NCI-H1417 (cell line): ENCODE measurements at places on chromosomes 7 and 10.

DNA sequence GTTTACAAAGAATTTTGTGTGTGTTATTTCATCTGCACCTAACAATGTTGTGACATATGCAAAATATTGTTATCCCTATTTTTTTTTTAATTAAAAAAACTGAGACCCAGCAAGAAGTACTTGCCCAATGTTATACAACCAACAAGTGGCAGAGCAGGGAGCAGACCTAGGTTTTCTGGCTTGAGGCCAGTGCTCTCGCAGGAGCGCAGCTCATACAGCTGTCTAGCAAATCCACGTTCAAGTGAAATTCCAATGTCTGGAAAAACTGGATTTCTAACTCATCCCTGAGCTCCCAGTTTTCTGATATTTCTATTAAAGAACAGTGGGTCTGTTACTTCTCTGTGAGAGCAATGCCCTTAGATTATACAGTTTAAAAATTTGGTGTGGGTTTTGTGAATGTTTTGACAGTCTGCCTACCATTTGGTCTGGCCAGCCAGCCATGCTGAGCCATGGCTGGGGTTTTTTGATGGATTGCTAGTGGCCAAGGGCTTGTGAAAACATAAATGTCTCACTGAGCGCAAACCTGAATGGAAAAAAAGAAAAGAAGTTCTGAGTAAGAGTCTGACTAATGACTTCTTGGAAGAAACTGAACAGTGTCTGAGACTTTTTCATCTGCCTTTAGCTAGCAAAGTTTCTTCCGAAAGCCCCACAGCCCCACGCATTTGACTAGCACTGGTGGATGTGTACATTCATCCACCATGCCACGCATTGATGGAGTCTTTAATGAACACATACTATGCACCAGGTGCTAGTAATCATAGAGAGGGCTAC is 15.4 kb upstream of the PRF1 start:
- no peak for DNase-seq

DNA sequence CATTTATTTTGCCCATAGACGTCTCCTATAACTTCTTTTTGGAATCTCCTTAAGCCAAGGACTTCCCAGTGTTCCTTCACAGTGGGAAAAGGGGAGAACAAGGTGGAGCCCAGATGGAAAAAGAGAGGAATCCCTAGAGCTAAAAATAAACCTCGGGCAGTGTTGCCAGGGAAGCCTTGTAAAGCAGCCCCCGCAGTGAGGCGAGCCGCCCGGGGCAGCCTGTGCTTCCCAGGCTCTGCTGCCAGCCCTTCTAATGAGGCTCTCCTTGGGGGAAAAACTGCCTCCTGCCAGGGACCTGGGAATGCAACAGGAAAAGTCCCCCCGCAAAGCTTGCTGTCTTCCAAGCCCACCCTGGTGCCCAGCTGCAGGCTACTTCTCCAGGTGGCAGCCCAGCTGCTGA is 71.7 kb downstream of the SH3PXD2A start:
- no peak for DNase-seq

DNA sequence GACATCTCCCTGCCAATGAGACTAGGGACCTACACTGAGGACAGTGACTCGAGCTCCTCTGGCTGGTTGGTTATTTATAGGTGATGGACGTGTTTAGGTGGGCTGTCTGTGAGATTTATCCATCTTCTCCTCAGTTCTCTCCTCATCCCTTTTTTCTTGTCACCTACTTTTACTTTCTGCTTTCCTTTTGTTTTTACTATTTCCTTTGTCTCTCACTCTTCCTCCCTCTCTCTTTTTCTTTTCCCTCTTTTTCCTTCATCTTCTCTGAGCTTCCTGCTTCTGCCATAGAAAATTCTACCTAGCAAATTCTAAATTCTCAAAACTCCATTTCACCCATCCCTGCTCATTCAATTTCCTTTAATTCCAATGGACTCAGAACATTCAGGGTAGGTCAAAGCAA is 478.0 kb downstream of the GRID1 start:
- DNase-seq = no peak

DNA sequence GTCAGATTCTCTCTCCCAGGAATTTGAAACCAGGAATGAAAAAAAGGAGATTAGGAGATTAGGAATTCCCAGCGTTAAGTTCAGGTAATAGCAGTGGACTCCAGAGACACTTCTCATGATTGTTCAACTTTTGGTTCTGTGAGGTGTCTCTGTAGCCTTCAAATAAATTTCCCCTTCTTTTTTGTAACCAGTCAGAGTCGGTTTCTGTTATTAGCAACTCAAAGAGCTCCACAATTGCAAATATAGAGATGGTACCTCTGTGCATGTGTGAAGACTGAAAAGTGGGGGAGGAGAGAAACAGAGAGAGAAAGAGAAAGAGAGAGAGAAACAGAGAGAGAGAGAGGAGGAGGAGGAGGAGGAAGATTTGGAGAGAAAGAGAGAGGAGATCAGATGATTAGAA is 112.8 kb upstream of the STEAP1B start:
- no peak for DNase-seq

DNA sequence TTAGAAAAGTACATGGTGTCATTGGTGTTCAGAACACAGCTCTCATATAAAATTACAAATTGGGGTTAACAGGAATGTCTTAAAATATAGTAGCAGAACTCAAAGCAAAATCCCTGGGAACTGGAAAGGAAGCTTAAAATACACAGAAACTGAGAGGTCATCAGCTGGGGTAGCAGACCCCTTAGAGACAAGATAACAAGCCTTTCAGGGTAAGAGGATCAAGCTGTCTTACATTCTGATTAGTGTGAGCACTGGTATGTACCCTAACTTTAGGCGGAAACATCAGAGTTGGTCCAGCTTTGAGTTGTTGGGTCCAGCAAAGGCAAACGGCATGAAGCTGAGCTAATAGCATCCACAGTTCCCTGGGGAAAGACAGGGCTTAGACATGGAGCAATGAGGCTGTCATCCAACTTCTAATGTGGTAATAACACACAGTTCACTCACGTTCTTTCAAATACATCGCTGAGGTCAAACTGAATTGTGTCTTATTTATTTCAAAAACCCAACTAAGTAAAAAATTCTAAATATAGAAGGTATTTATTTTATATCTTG is 32.6 kb downstream of the ARHGAP21 start:
- no peak for DNase-seq

GRCh38 chr7:79506481-79506880 is 53.0 kb upstream of the MAGI2 start:
- DNase-seq = no peak

DNA sequence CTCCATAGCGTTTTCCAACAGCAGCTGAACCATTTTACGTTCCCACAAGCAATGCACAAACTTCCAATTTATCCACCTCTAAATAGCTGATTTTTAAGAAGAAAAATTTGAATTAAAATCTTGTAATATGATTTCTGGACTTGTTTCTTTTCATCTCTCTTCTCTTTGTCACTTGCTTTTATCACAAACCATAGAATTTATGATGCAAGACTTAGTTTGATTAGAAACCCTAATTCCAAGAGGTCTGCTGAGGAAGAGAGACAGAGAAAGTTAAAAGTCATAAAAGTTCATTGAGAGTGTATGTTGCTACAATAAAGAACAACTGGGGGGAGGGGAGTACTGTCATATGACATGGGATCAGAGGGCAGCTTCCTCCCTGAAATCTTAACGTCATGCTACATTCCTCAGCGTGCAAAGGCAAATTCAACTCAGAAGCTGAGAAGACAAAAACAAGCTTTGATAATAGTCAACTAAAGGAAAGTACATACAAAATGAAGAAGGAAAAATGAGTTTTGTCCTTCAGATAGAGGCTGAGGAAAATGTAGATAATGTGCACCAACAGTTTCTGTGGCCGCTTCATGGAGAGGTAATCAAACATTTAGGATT is 18.4 kb upstream of the CUBN start:
- DNase-seq = no peak

GRCh38 chr7:27214239-27214950 is 14.5 kb upstream of the HOXA13 start:
- DNase-seq = no peak

DNA sequence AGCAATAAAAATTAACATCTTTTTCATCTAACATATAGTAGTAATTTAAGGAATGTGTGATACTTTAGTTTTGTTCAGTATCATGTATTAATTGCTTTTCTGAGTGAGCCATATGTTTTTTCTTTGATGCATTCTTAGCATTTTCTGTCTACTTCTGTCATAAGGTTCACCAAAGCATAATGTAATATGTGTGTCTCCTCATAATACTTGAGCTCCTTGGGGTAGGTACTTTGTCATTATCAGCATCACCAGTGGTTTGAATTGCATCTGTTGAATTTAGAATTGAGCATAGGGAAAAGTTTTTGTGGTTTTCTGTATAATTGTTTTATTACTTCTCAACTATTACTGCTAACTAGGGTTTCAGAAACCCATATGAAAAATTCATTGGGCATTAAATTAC is 26.5 kb downstream of the VPS50 start:
- no peak for DNase-seq

DNA sequence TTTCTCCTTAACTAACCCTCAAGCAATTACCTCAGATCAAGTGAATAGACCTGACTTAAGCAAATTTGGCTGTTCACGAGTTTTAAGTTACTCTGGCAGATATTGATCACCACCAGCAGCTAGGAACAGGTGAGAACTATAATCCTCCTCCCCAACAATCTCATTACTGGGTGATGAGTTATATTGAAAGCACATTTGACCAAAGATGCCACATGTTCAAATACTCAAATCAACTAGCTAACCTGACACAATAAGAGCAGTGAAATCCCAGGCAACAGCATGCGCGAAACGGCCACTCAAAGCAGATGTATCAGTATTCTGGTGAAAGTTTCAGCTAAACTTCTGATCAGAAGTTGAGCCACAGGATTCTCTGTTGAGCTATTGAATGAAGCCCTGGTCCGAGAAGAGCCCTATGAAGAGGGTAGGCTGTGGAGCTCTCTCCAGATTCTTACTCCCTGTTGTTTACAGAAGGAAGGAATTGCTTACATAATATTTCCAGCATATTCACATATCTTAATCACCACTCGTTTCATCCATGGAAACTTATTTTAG is 52.6 kb downstream of the CAV1 start:
- DNase-seq = no peak

DNA sequence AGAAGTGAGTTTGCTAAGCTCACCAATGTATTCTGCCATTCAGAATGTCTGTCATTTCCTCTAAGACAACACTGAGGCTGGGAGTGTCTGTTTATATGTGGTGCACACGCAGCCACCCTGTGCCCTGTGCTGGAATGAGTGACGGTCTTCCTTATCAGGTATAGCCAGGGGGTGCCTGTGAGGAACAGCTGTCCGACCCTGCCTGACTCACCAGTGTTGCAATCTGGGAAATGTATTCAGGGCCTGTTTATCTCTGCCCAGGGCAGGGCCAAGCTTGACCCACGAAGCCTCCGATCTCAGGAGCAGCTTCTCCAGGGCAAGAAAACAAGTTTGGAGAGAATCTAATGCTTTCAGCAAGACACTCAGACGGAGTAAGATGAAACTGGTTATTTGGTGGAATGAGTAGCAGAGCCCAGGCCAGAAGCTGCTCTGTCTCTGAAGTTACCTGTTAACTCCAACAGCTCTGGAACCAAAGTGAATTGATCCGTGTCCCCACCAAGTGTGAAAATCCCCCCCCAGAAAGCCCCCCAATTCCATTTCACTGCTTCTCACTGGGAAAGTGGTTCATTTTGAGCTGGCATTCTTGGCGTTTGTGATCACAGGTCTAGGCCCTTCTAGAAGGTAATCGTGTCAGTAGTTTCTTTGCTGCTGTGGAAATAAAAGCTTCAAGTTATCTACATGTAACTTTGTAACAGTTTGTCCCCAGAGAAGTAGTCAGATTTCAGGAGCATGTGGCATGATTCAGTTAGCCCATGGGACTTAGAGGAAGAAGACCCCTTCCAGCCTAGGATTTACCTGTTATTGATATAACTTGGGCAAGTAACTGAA is 6.1 kb upstream of the UBE2H start:
- DNase-seq = no peak

- DNase-seq = no peak
Observed at GRCh38 chr7:12754179-12754578, 66.7 kb downstream of the ARL4A start.

DNA sequence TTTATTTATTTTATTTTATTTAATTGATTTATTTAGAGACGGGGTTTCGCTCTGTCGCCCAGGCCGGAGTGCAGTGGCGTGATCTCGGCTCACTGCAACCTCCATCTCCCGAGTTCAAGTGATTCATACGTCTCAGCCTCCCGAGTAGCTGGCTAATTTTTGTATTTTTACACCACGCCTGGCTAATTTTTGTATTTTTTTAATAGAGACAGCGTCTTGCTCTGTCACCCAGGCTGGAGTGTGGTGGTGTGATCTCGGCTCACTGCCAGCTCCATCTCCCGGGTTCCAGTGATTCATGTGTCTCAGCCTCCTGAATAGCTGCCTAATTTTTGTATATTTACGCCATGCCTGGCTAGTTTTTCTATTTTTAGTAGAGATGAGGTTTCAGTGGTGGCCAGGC is 34.2 kb downstream of the AP5Z1 start:
- DNase-seq = no peak

- no peak for DNase-seq
Observed at GRCh38 chr10:75904499-75905283, 473.3 kb downstream of the LRMDA start.

- DNase-seq = no peak
Observed at GRCh38 chr7:141232286-141233051, 158.6 kb downstream of the TMEM178B start.

- DNase-seq = no peak
Observed at GRCh38 chr10:131571346-131571745, 259.8 kb upstream of the TCERG1L start.
